A172 (cell line): ENCODE measurements at places on chromosomes 1 and 21. TPM values are rescaled to one million over a fixed set of nuclear protein-coding genes. Genes with fewer than 3 reads are reported as not detected.

- no peak for DNase-seq
Observed at GRCh38 chr21:46423546-46424038, 35.1 kb upstream of the DIP2A start.

DNA sequence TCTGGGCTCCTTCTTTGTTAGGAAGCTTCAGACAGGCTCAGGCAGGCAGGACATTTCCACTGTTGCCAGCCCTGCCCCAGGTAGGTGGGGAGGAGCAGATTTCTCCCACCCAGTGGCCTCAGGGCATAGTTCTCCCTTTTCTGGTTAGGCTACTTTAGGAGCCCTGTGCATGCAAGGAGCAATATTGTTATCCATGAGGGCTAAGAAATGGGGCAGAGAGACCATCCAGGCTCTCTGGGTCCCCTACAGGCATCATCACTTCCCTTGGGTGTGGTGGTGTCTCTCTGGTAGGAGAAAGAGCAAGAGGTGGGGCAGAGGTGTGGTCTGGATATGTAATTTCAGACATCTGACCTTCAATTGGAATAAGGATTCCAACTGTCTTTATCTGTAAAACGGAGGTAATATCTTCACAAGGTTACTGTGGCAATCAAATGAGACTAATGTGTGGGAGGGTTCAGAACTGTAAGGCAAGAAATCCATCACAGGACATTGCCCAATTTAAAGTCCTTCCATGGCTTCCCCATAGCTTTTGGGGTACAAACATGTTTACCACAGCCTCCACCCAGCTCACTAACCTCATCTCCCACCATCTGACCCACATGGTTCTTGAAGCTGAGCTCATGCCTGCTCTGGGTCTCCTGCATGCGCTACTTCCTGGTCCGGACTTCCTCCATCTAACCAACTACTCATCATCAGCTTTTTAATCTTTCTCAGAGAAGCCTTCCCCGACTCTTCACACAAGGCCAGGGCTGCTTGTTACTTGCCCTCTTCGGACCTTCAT is 26.1 kb downstream of the PCAT6 start:
- no peak for DNase-seq

GRCh38 chr1:185058110-185058509 is 12.8 kb downstream of the RNF2 start:
- no peak for DNase-seq

The SYT6 gene
- total RNA-seq, result not detected in 2 replicates

- DNase-seq, result no peak
Observed at GRCh38 chr1:89999628-90000027, 4.7 kb downstream of the ZNF326 start.
